ENCODE measurements at places on chromosomes 2 and 18. TPM values are rescaled to one million over a fixed set of nuclear protein-coding genes. Genes with fewer than 3 reads are reported as not detected.
A peak's percentile ranks its signal among the peaks of the same experiment; 100 is the strongest.

The VWC2L gene
- not detected for total RNA-seq

The MOCOS gene
- total RNA-seq: 0.26 TPM

- H3K27ac ChIP-seq: no peak overlapping the region
- DNase-seq: no peak
- H3K36me3 ChIP-seq: no peaks in the 10 kb centered on the region
- H3K4me1 ChIP-seq: no peaks in the 10 kb centered on the region
These were observed 291.5 kb downstream of the TDRD15 start for GRCh38 chr2:21415234-21415633.

GRCh38 chr2:219661197-219661954 is 33.9 kb downstream of the SLC4A3 start:
- H3K27me3 ChIP-seq: no peaks in the 10 kb centered on the region
- no peak overlapping the region for H3K27ac ChIP-seq
- no peak for DNase-seq
- H3K36me3 ChIP-seq: no peaks in the 10 kb centered on the region
- H3K4me3 ChIP-seq: no peak overlapping the region

DNA sequence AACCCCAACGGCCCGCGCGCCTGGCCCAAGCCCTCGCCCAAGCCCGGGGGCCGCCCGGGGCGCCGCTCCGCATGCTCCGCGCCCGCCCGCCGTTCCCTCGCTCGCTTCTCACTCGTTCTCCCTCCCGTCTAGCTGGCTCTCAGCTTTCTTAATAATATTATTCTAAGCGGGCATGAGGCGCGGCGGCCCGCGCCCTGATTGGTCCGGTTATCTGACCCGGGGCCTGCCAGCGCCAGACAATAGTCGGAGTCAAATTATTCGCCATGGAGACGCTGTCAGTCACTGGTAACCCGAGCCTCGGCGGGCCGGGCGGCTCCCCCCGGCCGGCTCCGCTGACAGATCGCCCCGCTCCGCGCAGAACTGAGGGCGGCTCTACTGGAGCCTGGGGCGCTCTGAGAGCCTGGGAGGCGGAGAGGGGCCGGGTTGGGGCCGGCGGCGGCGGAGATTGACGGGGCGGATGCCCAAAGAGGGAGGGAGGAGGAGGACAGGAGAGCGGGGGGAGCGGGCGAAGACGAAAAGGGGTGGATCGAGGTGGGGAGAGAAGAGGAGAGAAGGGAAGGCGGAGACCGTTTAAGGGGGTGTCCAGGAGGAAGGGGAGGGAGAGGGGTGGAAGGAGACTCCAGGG is at the start of gene SIX2:
Gene SIX2 (minus strand): TSS at position 150 of the 625 bp plus-strand sequence. CDS start 342 bp downstream, outside the sequence.
- H3K36me3 ChIP-seq: no peaks in the 10 kb centered on the region
- H3K4me1 ChIP-seq: peaks cover 18% of the 10 kb centered on the region
- peak within 1 kb of the TSS; percentile 63 for H3K4me3 ChIP-seq
- H3K27me3 ChIP-seq: peaks cover 67% of the 10 kb centered on the region

GRCh38 chr2:20282916-20283592 is 58.1 kb upstream of the SDC1 start:
- H3K4me1 ChIP-seq: peaks cover 11% of the 10 kb centered on the region
- H3K4me3 ChIP-seq: no peak overlapping the region
- H3K27ac ChIP-seq: no peak overlapping the region
- peaks cover 88% of the 10 kb centered on the region for H3K36me3 ChIP-seq

GRCh38 chr18:60202708-60203107 is 169.9 kb downstream of the MC4R start:
- H3K4me3 ChIP-seq: no peak overlapping the region
- no peaks in the 10 kb centered on the region for H3K4me1 ChIP-seq
- no peak overlapping the region for H3K27ac ChIP-seq
- H3K36me3 ChIP-seq: no peaks in the 10 kb centered on the region
- H3K27me3 ChIP-seq: no peaks in the 10 kb centered on the region

- H3K27ac ChIP-seq: no peak overlapping the region
- no peaks in the 10 kb centered on the region for H3K36me3 ChIP-seq
- H3K4me1 ChIP-seq: no peaks in the 10 kb centered on the region
- H3K27me3 ChIP-seq: no peaks in the 10 kb centered on the region
- DNase-seq: no peak
These were observed 551.7 kb downstream of the SLC4A3 start for GRCh38 chr2:220178991-220179695.

All from heart left ventricle (tissue), 16 donors.